ENCODE measurements at places on chromosomes 7 and 10.

- no peak for DNase-seq
Measured at GRCh38 chr7:69757528-69757927, 159.3 kb downstream of the AUTS2 start.

- no peak for DNase-seq
Measured at GRCh38 chr10:90917238-90917967, 3.5 kb downstream of the ANKRD1 start.

DNA sequence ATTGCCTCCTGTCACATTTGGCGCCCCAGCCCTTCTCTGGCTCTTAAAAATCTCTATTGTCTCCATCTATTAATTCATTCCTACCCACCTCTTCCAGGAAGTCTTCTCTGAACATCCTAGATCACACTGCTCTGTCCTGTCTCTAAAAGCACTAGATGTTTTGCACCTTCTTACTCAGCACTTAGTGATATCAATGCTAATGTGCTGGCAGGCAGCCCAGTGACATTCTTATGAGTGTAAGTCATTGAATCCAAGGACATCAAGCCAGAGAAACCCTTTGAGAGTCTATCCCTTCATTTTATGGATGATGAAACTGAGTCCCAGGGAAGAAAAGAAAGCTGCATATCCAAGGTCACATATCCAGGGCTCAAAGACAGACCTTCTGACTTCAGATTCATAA, 48.3 kb upstream of the PAX2 start:
- no peak for DNase-seq

DNA sequence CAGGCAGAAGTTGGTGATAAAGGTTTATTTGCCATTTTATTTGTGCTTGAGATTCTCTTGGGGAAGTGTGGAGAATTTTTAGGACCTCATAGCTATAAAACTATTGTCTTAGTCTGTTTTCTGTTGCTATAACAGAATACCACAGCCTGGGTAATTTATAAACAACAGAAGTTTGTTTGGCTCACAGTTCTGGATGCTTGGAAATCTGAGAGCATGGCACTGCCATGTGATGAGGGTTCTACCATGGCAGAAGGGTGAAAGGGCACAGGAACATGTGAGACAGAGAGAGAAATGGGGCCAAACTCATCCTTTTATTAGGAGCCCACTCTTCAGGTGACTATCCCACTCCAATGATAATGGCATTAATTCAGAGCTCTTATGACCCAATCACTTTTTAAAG, 12.3 kb downstream of the SUN3 start:
- DNase-seq: no peak

DNA sequence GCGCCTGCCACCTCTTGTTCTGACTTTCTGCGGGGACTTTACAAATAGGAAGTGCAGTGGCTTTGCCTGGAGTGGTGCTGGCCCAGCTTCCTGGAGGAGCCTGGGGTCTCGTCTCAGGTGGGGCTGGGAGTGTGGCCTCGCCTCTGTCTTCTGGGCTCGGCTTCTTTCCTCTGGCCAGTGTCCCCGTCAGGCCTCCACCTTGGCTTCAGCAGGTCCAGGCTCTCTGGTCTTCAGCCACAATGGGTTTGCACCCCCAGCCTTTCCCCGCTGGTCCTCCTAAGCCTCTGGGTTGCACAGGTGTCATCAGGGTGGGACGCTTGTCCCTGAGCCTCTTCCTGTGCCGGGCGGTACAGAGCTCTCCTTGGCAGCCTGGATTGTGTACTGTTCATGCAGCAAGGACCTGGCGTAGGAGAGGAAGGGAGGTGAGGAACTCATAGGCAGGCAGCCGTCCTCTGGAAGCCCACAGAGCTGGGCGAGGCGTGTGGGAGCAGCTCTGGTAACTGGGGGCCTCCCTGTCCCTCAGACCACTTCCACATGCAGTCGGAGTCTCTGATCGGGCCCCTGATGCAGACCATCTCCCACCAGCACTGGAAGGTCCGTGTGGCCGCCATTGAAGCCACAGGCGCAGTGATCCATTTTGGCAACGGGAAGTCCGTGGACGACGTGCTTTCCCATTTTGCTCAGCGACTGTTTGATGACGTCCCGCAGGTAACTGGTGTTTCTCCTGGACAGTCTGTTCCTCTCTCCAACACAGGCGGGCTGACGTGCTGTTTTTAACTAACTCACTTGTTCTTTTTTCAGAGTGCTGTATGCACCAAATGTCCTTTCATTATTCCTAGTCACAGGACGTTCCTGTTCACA, 2.3 kb upstream of the PRKAR1B start:
- DNase-seq: no peak

All from cortex of kidney (tissue), 1 donor.